ENCODE measurements at places on chromosomes 4 and X.

DNA sequence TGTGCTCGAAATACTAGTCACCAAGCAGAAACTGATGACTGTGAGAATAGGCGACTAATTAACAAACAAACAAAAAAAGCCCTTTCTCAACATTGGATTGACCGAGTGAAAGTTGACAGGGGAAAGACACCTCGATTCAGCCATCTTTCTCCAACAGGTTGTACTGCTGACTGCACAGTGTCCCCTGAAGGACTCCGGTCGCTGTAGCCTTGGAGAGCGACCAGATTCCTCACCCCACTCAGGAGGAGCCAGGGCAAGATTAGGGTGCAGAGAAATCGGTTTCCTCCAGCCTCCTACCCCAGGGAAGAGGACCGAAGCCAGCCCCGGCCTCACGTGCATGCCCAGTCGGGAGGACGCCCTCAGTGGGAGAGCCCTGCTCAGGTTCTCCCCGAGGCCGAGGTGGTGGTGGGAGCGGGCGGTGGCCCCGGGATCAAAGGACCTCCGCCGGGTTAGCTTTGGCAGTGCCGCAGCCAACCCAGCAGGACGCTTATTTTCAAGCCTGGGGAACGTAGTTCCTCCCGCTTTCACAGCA lies 1.1 kb upstream of the RAP1GDS1 start:
- DNase-seq, result peak; percentile 51

DNA sequence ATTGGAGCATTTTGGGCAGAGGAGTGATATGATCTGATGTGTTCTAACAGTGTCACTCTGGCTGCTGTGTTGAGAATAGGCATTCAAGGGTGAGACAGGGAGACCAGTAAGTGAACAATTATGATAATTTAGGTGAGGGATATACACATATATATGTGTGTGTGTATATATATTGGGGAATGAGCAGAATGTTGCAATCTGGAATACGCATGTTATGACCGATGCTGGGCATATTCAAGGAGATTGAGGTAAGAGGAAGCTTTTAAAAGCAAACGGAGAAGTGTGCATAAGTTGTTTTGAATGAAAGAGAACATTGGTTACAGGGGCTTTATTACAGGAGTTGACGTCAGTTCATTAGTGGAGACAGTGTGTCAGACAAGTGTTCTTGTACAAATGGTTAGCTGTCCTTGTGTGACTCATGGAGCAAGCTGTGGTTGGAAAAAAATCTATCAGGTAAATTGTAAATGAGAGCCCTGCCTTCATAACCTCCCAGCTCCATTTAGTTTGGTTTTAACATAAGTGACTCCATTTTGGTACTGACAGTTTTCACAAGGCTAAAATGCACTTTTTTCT lies 442.5 kb upstream of the LCORL start:
- no peak for DNase-seq

GRCh38 chrX:75989806-75990590 lies 182.9 kb upstream of the PBDC1 start:
- DNase-seq, result no peak

DNA sequence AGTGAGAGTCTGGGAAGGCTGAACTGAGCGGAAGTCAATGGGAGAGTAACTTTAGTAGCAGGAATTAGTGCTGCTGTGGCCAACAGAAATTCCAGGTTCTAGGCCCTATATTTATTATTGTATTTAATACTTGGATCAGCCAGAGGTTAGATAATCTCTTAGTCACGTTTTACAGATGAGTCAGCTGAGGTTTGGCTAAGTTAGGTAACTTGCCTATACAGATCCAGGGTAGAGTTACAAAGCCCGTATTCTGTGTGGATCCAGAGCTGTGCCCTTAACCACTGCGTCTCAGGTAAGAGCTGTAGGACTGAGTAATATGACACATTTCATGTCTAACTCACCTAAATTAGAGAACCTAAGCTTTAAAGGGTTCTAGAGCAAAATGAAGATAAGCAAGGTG lies 20.5 kb downstream of the PSMD10 start:
- no peak for DNase-seq

DNA sequence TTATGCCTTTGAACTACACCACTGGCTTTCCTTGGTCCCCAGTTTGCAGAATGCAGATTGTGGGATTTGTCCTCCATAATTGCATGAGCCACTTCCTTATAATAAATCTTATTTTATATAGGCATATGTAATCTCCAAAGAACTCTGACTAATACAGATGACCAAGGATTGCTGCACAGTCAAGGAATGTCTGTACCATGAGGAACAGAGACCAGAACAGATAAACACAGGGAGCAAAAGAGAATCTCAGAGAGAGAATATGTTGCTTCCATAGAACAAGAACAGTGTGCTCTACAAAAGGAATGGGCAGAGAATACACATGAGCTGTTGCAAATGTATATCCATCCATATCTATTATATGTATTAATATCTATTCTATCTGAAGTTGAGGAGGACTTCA lies 111.1 kb downstream of the ADRA2C start:
- DNase-seq, result no peak

GRCh38 chr4:8469550-8469949 lies 29.0 kb downstream of the TRMT44 start:
- no peak for DNase-seq

- DNase-seq, result no peak
Observed at GRCh38 chr4:151541389-151542071, 132.6 kb downstream of the FHIP1A start.

DNA sequence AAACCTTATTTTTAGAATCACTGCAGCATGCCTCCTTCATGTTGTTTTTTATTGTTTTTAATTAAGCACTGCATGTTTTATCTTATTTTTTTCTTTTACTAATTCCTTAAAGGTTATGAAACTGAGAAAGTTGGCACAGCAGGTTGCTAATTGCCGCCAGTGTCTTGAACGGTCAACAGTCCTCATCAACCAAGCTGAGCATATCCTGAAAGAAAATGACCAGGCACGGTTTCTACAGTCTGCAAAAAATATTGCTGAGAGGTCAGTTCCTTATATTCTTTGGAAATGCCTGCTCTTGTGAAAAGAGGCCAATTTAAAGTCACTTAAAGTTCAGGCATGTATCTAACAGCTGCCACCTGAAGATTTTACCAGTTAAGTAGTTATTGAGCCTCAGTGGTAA lies 76.8 kb downstream of the TEX13B start:
- no peak for DNase-seq

- DNase-seq, result no peak
Observed at GRCh38 chr4:13872155-13872554, 244.6 kb upstream of the BOD1L1 start.

- DNase-seq, result no peak
Observed at GRCh38 chr4:38567457-38567856, 96.5 kb upstream of the KLF3 start.

All from right renal cortex interstitium (tissue), 3 donors.